ENCODE measurements at places on chromosomes 4 and X. TPM values are rescaled to one million over a fixed set of nuclear protein-coding genes. Genes with fewer than 3 reads are reported as not detected.

Gene ADH1C
- not detected for total RNA-seq

Gene MYOZ2
- not detected for total RNA-seq

Gene CC2D2A
- not detected for total RNA-seq

Gene IL2
- 595 TPM for total RNA-seq

Gene SORBS2
- total RNA-seq: not detected

Gene P2RY8
- 21.8 TPM for total RNA-seq

Gene MGAT4D
- not detected for total RNA-seq

Gene CITED1
- 0.78 TPM for total RNA-seq

Gene FRAS1
- total RNA-seq: not detected

Gene ADH6
- not detected for total RNA-seq

Gene IRF2
- total RNA-seq: 64.2 TPM

Data from activated T-helper 1 cell treated with anti-CD3 and anti-CD28 coated beads, Interleukin-12 subunit alpha, Interleukin-12 subunit beta, Interleukin-2, Interleukin-4 antibody, amounts not matched to agents 30 ng/mL and 10 ng/mL and 1 ng/mL, durations not matched to agents 14 hours and 24 hours and 36 hours (primary cell).